ENCODE measurements at places on chromosomes 2 and 18. TPM values are rescaled to one million over a fixed set of nuclear protein-coding genes. Genes with fewer than 3 reads are reported as not detected.

DNA sequence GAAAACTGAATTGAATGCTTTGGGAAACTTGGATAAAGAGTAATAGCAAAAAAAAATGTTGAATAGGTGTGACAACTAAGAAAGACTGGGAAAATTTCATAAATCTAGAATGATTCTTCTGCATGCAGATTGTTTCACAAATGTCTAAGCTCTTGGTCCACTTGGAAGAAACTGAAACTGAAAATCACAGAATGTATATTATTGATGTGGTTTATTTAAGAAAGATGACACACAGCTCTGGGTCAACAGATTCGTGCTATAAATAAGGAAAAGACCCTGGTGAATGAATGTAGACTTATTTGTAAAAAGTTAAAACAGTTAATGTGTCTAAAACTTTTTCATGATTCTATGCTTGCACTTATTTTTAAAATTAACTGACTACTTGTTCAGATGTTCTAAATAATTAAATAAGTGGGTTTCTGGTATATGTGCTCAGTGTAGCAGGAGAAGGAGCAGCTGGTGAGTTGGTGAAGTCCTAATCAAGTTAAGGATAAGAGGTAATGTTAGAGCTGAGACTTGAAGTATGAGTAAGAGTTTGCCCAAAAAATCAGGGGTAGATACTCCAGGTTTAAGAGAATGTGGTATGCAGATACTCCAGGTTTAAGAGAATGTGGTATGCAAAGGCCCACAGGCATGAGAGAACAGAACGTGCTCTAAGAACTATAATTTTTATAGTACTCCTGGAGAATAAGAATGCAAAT, 24.5 kb downstream of the UGP2 start:
- no peak for DNase-seq

GRCh38 chr18:57811477-57812125, 8.5 kb upstream of the ATP8B1 start:
- no peak for DNase-seq

DNA sequence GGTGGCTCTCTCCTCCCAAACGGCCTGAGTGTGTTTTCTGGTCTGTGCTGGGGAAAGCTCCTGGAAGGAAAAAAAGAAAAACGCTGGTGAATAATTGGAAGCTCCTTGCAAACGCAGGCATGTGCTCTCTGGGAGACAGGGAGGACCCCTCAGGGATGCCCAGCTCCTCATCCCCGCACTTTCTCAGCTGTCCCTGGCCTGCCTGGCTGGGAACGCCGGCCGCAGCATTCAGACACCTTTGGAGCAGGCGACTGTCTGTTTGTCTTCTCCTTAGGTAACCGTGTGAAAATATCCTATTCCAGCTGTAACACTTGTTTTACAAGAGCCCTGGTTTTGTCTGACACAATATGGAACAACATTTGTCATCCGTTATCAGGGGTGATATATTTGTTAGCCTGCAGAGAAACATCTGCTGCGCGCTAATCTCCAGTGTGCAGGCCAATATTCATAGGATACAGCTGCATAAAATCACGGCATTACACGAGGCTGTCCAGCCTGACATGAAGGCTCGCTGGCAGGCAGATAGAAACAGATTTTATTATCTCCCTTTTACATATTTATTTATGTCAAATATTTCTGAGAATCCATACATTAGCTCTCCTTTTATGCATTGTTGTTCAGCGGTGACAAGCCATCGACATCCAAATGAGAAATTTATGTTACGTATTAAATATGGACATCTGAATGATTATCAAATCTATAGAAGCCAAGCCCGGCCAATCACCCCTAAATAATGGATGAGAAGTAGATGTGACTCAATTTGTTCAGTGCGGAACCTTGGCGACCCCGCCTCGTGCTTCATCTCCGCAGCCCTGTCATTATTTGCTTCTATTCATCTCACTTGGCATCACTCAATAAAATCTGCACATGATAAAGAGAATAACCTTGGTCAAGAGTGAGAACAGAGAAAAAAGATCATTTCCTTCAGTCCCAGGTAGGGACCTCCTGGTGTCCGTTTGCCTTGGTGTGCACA, 675.1 kb upstream of the SALL3 start:
- peak; percentile 23 for DNase-seq

- DNase-seq, result no peak
These were observed 31.6 kb downstream of the INSIG2 start for GRCh38 chr2:118119761-118120400.

The ZNF521 gene
- 58.3 TPM for total RNA-seq

The CIB4 gene
- total RNA-seq, result not detected

The DYNC2LI1 gene
- total RNA-seq, result 70.8 TPM

The ST6GAL2 gene
- total RNA-seq, result 53.2 TPM

The TACR1 gene
- total RNA-seq, result 1.9 TPM

The RAB27B gene
- 19.8 TPM for total RNA-seq
